Cortex of kidney (tissue), 1 donor: ENCODE measurements at places on chromosomes 7 and 10.

DNA sequence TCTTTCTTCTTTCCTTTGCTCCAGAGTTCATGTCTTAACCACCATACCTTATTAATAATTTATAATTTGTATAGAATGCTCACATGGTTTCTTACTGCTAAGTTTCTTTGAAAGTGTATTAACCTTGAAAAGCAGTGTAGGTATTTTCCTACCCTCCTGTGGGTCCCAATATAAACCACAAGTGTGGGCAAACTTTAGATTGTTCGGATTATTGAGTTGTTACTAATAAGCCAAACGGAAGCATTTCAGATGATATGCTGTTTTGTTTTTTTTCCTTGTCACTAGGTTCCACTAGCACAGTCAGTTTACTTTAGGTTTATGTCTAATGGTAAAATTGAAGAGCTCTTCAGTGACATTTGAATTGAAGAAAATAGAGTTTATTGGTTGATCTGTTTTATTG is 10.2 kb downstream of the SSBP1 start:
- no peak for DNase-seq

- DNase-seq: no peak
Observed at GRCh38 chr7:83547526-83547925, 101.4 kb downstream of the SEMA3E start.

DNA sequence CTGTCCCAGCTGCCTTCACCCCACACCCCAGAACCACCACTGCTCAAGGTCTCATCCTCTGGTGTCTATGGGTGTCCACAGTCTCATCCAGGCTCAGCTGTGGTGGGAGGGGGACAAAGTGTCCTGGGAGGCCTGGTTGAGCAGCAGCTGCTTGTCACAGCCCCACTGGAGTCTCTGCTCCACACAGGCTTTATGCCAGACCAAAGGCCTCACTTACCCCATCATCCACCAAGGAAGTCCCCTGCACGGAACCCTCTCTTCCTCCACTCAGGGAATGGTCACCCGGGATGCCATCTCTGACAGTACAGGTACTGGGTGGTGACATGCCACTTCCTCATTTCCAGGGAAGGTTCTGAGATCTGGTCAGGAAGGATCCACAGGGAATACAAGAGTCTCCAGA is 925.4 kb upstream of the ZNF722 start:
- DNase-seq: no peak

DNA sequence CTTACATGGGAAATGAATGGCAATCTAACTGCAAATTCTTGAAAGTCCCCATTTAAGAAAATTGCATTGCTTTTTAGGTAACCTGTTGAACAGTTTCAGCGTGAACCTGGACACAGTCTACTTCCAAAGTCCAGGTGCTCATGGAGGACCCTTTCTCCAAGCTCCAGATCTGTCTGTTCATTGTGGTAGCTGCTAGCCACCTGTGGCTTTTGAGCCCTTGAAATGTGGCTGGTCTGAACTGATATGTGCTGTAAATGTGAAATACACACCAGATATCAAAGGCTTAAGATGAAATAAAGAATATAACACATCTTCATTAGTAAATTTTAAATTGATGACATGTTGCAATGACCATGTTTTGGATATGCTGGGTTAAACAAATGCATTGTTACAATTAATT is 4.2 kb downstream of the CACNB2 start:
- DNase-seq: no peak

DNA sequence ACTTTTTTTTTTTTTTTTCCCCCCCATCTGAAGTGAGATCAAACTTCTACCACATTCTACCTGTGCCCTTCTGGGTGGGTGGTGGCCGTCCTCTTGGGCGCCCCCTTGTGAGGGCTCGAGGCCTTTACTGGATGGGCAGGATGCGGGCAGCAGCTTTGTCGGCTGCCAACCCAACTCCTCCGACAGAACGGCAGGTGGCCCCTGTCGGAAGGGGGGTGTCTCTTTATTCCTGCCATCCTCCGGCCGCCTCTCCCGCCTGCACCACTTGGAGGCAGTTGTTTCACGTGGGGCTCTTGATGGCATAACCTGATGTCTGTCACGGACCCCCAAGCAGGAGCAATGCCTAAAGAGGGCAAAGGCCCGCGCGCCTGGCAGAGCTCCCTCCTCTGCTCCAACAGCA is 31.0 kb downstream of the AMZ1 start:
- no peak for DNase-seq

- DNase-seq: no peak
Observed at GRCh38 chr7:150942591-150943452, 35.3 kb downstream of the KCNH2 start.

GRCh38 chr10:16856567-16856966 is 39.3 kb upstream of the RSU1 start:
- DNase-seq: no peak
